ENCODE measurements at places on chromosomes 3 and 15.

- DNase-seq = no peak
Observed at GRCh38 chr15:89672221-89673164, 6.7 kb downstream of the PLIN1 start.

DNA sequence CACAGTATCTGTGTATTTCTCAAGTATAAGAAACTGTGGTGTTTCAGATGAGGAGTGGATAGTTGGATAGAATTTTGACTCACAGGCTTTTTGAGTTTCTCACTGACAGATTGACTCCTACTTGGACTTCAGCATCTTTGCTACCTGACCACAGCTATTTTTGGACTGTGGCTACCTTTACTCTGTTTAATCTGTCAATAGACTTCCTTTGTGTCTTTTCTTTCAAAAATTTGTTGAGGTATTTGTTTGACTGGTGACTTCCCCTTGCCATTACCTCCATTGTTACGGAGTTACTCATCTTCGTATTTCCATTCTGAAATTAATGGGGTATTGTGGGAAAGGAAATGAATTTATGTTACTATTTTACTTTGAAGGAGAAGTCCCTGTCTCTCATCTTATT lies 123.8 kb downstream of the AGBL1 start:
- DNase-seq = no peak

- DNase-seq = no peak
Observed at GRCh38 chr3:42651248-42652091, 2.0 kb upstream of the ZBTB47 start.

DNA sequence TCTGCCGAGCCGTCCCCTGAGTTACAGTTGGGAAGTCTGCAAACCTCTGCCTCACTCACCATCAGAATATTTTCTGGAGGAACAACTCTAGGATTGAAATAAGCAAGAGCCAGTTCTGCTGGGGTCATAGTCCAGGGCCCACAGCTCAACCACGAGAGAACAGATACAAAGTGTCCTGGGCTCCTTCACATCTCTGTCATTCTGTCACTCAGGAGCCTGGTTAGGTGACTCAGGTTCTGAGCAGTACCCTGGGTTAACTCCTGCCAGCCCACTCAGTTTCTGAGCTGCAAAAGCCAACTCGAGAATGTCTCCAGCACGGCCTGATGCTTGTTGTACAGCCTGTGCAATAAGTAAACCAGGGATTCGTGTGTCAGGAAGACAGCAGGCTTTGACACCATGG lies 155.7 kb downstream of the SLCO3A1 start:
- DNase-seq = no peak

Measured in CD4-positive, alpha-beta T cell treated with Interleukin-15 for 4 hours (primary cell).